Midbrain (tissue), 1 donor: ENCODE measurements at places on chromosomes 1 and 21.

GRCh38 chr21:29313662-29314408, 15.1 kb downstream of the BACH1 start:
- no peak for DNase-seq

DNA sequence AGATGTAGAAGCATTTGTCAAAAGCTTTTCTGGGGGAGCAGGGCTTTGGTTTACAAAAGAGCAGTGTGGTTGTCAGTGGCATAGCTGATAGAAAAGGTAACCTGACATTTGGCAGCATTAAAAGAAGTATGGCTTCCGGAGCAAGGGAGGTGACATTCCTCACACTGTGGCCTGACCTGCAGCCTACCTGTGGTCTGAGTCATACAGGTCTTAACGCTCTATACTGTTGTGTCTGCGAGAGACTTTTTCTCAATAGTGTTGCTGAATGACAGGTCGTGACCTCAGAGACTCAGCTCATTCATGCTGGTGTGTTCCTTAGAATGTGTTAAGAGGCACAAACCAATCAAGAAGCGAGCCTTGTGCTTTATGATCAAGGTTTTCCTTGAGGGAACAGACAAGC, 19.3 kb downstream of the PHGDH start:
- no peak for DNase-seq

DNA sequence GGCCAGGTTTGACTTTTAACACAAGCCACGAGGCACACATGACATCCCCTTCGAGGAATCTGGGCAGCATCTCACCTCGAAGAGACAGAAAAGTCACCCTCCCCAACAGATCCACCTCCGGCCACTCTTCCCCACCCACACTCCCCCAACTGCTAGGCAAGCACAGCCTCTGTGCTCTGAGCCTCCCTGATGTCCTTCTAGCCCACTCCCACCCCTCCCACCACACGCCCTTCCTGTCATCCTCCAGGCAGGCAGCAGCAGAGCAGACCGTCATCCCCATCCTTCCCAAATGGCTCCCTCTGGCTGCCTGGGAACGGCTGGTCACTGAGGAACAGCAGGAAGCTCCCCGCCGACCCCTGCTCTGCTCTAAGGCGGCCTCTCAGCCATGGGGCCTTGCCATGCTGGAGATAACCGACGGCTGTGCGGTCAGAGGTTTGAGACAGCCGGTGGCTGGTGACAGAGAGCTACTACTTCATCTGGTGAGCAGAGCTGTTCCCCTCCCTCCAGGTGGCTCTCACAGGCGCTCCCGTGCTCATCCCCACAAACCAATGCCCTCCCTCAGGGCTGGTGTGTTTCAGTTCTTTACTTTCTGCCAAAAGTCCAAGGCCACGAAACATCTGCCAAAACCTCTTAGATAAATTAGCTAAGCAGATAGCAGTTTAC, 25.6 kb downstream of the NPHP4 start:
- no peak for DNase-seq

DNA sequence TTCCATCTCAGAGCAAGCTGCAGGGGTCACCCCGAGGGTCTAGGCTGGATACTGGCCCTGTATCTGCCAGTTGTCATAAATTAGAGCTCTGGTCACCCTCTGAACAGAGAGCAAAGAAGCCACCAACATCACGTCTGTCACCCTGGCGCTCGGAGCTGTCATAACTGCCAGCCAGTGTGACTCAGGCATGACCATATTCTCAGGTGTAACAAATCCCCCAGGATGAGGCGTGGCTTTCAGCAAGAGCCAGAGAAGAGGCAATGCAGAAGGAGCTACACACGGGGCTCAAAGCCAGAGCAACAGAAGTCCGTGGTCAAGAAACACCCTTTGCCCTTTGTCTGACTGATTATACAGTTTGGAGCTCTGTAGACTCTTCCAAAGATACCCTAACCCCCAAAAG, 40.0 kb downstream of the PRAMEF20 start:
- DNase-seq: no peak

GRCh38 chr21:46256501-46256994, 28.0 kb upstream of the LSS start:
- DNase-seq: no peak

DNA sequence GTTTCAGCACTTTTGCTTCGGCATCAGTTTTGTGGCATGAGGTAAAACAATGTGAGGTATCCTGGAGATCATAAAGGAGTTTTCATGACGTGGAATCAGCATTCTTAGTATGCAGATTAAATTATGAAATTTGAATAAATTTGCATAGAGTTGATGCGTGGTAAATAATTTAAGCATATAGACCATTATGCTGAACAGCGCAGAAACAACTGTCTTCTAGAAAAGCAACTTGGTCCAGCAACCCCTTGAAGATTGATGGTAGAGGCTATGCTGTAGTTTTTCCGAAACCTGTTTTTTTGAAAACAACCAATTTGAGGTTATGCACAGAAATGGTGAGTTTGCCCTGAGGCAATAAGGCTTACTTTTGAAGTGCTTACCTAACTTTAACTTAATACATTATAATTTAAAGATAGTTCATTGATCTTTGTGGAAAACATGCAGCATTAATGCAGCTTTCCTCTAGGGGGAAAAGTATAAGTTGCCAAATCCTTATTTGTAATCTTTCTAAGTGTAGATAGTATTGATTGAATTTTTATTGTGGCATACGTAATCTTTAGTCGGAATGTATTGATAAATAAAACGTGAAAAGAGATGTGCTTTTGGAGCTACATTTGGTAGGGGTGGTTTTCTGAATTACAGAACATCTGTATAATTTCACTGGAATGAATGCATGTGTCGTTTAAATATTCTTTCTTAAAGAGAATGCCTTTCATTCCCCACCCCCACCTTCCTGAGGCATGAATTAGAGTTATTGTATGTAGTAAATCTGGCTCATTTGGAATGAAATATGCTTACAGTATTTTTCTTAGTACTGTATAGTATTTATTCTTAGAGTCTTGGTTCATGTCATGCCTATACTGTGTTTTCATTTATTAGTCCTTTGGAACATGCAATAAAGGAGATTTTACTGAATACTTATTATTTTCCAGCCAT, 3.8 kb downstream of the PRDM2 start:
- DNase-seq: no peak

DNA sequence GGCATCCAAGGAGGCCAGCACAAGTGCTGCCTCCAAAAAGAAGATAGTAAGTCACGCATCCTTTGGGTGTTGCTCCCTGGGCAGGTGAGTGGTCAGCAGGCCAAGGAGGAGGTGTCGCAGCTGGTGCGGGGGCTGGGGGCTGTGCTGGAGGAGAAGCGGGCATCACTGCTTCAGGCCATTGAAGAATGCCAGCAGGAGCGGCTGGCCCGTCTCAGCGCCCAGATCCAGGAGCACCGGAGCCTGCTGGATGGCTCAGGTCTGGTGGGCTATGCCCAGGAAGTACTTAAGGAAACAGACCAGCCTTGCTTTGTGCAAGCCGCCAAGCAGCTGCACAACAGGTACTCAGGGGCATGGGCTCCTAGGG, 4.3 kb downstream of the TRIM46 start:
- DNase-seq: no peak

- peak; percentile 81 for DNase-seq
These were observed 407 bp downstream of the CAMSAP2 start for GRCh38 chr1:200738949-200739651.

GRCh38 chr1:99551812-99552614, 93.9 kb upstream of the PALMD start:
- DNase-seq: no peak

- DNase-seq: peak; percentile 34
These were observed 31.8 kb downstream of the SDCCAG8 start for GRCh38 chr1:243287652-243288051.

- DNase-seq: no peak
These were observed 1.9 kb upstream of the CNTN2 start for GRCh38 chr1:205041001-205041715.

GRCh38 chr1:181493166-181493565, 9.8 kb downstream of the CACNA1E start:
- DNase-seq: no peak

DNA sequence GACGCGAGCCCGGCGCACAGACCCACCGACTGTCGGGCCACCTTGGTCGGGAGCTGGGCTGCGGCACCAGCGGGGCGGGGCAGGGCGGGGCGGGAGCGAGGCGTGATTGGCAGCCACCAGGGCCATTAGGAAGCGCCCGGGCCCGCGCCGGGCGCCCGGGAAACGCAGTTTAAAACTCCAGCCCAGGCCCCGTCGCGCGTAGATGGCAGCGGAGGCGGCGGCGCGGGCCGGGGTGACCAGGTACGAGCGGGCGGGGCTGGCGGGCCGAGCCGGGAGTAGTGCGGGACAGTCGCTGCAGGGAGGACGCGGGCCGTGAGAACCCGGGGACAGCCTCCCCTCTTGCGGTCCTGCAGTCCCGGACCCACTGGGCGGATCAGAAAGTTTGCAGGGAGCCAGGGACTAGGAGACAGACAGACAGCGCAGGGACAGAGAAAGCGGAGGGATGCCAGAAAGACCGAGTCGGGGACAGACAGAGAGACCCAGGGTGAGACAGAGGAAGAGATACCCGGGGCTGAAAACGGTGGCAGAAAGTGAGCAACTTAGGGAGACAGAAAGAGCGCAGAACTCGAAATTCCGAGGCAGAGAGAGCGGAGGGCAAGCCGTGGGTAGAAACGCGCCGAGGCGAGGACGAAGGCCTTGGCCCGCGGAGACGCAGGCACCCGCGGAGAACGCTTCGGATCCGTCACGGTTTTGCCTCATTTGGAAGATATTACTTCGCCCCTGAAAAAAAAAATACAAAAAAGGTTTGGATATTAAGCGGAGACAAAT, at the start of gene DMBX1:
Gene DMBX1 (plus strand): TSS at position 199 of the 768 bp plus-strand sequence. CDS start 17,175 bp downstream, outside the sequence.
- no peak for DNase-seq

DNA sequence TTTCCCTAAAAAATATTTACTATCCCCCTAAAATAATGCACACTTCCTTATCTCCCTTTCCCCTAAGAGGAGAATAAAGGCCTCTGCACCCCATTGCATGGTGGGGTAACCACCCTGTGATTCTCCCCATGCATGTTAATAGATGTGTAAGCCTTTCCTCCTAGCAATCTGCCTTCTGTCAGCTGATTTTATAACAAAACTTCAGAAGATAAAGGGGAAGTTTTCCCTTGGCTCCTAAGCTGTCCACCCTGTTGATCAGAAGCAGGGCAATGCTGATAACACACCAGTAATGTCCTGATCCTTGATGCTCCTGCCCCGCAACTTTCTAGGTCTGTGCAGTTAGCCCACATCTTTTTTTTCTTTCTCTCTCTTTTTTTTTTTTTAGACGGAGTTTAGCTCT, 11.4 kb upstream of the RNF187 start:
- no peak for DNase-seq

- DNase-seq: no peak
These were observed 170.7 kb downstream of the PSMG1 start for GRCh38 chr21:39012326-39013230.

GRCh38 chr1:226632169-226632879, 83.8 kb downstream of the STUM start:
- no peak for DNase-seq

- no peak for DNase-seq
These were observed 3.5 kb downstream of the ROR1 start for GRCh38 chr1:63777286-63777685.

DNA sequence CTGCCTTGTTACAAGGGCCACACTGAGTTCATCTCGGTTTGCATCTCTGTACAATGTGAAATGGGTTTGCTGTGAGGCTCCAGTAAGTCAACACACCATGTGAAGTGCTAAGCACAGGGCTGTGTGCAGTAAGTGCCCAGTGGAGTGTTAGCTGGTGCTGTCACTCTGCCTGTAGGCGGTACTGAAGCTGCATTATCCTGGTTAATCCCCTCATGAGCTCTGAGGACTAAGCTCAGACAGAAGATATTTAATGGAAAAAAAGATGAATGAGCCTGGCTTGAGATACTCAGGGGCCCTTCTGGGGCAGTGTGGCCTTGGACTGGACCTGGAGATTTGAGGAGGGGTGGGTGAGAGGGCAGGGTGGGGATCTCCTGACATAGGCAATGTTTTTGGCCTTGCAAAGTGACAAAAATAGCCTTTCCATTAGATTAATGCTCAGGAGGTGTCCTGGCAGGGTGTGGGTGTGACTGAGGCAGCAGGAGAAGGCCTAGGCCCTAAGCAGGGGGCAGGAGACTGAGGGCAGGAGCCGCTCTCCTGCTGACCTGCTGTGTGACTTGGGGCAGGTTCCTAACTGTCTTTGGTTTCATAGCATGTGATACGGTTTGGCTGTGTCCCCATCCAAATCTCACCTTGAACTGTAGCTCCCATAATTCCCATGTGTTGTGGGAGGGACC, 570.5 kb downstream of the PTPRU start:
- DNase-seq: no peak

- no peak for DNase-seq
These were observed 49.0 kb downstream of the FAM78B start for GRCh38 chr1:166117776-166118175.

DNA sequence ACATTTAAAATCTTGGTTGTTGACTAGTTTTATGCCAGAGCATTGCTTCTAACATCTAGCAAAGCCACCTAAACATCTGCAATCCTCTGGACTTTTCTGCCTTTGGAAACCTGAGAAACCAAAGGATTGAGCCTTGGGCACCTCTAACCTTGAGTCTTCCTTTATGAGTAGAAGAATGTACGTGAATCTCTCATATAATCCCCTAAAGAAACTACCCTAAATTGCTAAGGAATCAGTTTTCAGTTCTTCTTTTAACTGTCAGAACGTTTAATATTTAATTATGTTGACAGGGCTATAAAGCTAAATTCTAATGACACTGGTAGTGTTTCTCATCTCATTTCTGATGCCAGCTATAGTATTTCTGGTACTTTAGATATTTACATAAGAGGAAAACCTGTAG, 997.3 kb downstream of the AMY1C start:
- DNase-seq: no peak

DNA sequence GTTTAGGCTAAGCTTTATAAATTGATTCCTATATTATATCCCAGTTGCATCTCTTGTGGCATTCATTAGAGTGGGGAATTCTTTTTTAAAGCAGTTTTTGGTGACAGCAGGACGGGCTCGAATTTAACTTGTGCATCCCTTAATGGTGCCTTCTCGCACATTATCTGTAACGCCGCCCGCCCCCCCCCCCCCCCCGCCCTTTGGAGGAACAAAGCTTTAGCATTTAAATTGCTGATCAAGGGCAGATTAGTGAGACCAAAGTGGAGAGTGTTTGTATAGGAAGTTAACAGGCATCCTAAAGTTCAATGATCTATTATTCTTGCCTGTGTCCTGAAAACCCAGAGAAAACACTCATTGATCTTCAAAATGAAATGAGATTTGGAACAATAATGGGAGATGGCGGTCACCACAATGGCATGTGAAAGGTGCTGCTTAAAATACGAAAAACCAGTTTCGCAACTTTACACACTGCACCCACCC, 2.2 kb downstream of the LMO4 start:
- no peak for DNase-seq

GRCh38 chr1:161259765-161260164, 1.2 kb downstream of the PCP4L1 start:
- DNase-seq: no peak

DNA sequence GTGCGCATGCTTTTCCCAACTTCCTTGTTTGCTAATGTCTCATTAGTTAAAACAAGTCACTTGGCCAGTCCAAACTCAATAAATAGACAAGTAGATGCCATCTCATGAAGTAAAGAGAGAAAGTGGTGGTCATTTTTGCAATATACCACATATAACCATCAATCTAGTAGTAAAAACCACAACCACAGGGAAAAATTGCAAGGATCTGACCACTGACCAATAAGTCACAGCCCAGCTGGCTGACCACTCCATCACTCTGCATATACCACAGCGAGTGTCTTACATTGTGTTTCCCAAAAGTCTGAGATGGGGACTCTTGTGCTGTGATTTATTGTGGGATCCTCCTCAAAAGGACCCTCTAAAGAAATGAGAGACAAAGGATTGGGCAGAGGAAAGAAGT, 76.0 kb downstream of the FH start:
- DNase-seq: no peak

GRCh38 chr1:113534875-113535274, 144.6 kb downstream of the MAGI3 start:
- no peak for DNase-seq
